ENCODE measurements at places on chromosomes 12 and 14. TPM values are rescaled to one million over a fixed set of nuclear protein-coding genes. Genes with fewer than 3 reads are reported as not detected.

Gene TAS2R13
- not detected for total RNA-seq

Gene TCL1B
- total RNA-seq = not detected

Gene DHRS1
- 10.3 TPM for total RNA-seq

Gene TSPAN31
- 13.2 TPM for total RNA-seq

Gene FGD6
- total RNA-seq = 17.5 TPM

Gene SERPINA12
- not detected for total RNA-seq

Gene LMNTD1
- not detected for total RNA-seq

Gene KERA
- total RNA-seq = not detected

Gene ATG14
- 5.2 TPM for total RNA-seq

Gene IFI27L2
- 58.2 TPM for total RNA-seq

Gene ETFRF1
- 2.0 TPM for total RNA-seq

Gene CCDC177
- total RNA-seq = not detected

Gene MMP17
- 12.2 TPM for total RNA-seq

Gene RAB15
- total RNA-seq = 17.7 TPM

Gene SMCO3
- total RNA-seq = not detected

Gene FAM181A
- not detected for total RNA-seq

Gene PMEL
- 1.4 TPM for total RNA-seq

Gene GPRC5D
- not detected for total RNA-seq

Gene MUCL1
- total RNA-seq = not detected

Gene MYF5
- not detected for total RNA-seq

Gene DPY19L2
- 2.6 TPM for total RNA-seq

Gene OVCH1
- total RNA-seq = not detected
